ENCODE measurements at places on chromosomes 12 and 14.

DNA sequence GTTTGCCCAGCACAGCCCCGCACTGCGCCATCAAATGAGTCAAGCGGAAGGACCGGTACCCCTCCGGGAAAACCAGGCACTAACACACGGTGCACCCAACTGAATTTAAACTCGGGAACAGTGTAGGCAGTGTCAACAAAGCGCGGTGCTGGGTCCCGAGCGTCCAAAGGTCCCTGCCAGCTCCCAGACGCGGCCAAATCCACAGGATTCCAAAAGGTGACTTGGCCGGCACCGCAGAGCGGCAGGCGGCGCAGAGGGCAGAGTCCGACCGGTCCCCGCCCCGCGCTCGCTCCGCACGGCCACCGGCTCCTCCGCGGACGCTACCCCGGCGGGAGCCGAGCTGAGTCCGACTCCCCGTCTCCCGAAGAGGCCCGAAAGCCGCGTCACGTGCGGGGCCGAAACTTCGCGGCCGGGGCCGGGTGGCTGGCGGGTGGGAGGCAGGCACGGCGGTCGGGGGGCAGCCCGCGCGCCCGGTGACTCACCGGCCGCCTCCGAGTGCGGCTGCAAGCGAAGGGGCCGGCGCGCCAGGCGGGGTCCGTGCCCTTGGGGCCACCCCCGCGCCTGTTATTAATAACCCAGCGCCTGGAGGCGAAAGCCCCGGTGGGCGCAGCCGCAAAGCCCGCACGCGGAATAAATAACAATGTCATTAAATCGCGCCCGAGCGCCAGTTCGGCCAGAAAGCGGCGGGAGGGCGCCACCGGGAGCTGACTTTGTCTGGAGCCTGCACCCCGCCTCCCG lies 863 bp downstream of the DENND5B start:
- peak; percentile 81 for DNase-seq

DNA sequence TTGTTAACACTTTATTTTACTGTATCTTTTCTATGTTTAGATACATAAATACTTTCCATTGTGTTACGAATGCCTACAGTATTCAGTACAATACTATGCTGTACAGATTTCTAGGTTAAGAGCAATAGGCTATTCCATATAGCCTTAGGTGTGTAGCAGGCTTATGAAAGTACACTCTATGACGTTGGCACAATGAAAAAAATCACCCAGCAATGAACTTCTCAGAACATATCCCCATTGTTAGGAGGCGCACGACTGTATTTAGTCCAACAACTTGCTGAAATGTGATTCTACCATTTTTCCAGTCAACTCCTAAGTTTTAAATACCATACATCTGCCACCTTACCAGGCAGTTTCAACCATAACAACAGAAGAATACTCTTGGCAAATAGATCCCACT lies 1.8 kb downstream of the PARP11 start:
- DNase-seq, result no peak

- DNase-seq, result no peak
Measured at GRCh38 chr12:24027352-24027751, 77.9 kb upstream of the SOX5 start.

DNA sequence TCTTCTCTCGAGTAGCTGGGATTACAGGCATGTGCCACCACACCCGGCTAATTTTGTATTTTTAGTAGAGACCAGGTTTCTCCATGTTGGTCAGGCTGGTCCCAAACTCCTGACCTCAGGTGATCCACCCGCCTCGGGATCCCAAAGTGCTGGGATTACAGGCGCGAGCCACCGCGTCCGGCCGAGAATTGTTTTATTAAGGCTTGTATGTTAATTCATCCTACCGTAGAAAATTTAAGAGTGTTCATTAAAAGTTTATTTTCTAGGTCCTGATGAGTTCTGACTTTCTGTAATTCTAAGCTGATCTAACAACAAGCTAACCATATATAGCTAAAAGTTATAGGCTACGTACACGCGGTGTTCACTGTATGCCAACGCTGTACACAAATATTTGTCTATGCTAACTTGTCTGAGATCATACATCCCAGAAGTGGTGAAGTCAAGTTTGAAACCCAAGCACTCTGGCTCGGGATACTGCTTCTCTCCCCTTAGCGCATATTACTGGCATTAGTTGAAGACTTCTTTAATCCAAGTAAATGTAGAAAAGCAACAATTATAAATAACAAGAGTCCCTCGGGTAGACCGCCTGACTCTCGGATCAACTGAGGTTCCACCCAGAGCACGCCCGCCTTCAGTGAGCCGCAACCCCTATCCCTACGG lies 570 bp upstream of the MRPS35 start:
- no peak for DNase-seq

DNA sequence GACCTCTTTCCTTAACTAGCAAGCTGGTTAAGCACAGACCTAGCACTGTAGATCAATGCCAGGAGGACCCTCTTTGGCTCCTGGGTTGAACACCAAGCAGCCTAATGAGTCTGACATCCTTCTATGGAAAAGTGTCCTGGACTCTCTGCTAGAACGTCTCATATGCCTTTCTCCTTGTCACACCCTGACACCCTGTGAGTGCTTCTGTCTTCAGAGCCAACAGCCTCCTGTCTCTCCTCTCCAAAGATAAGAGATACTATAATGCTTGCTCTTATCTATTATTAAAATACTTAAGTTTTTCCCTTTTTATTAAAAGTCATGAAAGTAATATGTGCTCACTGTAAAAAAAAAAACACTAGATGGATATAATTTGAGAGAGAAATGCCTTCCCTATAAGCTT lies 222.7 kb downstream of the FOXN3 start:
- DNase-seq, result no peak

GRCh38 chr12:121668750-121669520 lies 519 bp downstream of the MORN3 start:
- peak; percentile 70 for DNase-seq

DNA sequence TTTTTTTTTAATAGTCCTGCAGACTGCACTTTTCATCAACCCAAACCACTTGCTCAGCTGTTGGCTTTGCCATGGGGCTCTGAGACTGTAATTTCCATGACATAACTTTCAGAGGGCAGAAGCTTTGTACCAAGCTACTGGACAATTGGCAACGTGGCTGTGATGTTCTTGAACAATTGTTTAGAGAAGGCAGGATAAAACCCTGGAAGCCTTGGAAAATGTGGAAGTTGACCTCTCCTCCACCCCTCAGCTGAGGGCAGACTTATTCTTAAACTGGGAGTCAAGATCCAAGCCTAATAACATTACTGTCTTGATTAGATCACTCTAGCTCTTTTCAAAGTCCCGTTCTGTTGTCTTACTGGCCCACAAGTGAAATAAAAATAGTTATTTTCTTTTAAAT lies 2.2 kb downstream of the OR4E1 start:
- no peak for DNase-seq

- no peak for DNase-seq
Measured at GRCh38 chr12:100324498-100324897, 32.4 kb upstream of the SLC17A8 start.

DNA sequence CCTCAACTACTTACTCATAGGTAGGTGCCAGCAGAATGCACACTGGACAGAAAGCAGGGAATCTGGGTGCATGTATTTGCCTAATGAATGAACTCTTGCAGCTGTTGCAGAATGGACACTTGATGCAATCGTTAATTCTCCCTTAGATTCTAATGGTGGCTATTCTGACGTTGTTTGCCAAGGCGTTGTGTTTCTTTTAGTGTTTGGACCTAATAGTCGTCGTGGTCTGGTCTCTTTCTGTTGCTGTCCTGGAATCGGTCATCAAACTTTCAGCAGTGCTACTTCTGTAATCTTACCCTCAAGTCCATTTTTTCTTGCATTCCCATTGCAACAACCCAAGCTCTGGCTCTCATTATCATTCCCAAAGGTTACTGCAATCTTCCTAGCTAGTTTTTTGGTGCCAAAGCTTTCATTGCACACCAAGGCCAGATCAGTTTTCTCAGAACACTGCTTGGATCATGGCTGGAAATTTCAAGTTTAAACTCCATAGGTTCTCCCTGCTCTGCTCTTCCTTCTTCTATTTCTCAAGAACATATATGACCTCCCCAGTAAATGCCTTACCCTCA lies 31.3 kb downstream of the BMP4 start:
- DNase-seq, result no peak

- no peak for DNase-seq
Measured at GRCh38 chr12:4270831-4271716, 2.5 kb upstream of the CCND2 start.

- no peak for DNase-seq
Measured at GRCh38 chr14:75446447-75446846, 18.6 kb downstream of the JDP2 start.

- DNase-seq, result no peak
Measured at GRCh38 chr14:78484028-78484427, 313.9 kb downstream of the NRXN3 start.

GRCh38 chr14:90649083-90649482 lies 167.1 kb downstream of the TTC7B start:
- DNase-seq, result no peak

GRCh38 chr12:76697849-76698248 lies 66.1 kb upstream of the ZDHHC17 start:
- no peak for DNase-seq

- peak; percentile 25 for DNase-seq
Measured at GRCh38 chr12:50403001-50403440, 2.3 kb downstream of the LARP4 start.
